Right ventricle myocardium superior (tissue), 1 donor: ENCODE measurements at places on chromosomes 3 and 15.
A peak's percentile ranks its signal among the peaks of the same experiment; 100 is the strongest.

GRCh38 chr15:80710635-80711554 lies 15.8 kb downstream of the ABHD17C start:
- DNase-seq: no peak

DNA sequence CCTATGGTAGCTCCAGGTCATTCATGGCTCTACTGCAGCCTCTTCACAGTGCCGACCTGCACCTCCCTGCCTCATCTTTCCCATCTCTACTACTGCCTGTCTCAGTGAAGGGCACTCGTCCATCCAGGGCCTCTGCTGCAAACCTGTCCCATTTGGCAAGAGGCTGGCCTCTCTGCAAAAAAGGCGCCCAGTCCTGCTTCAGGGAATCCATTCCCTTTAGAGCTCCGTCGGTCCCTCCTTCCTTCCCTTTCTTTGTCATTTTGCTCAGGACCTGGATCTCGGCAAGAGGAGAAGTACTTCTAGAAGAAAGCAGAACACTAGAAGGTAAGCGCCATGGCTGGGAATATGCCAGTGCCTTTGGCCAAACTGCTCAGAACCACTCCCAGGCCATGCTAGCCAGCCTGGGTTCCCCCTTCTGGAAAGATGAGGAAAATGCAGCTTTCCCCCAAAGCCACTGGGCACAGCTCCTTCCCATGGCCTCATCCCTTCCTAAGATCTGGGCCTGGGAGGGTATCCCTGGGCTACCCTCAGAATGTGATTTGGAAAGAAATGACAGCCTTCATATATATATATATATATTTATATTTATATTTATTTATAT lies 6.4 kb upstream of the ISL2 start:
- DNase-seq: peak; percentile 67

DNA sequence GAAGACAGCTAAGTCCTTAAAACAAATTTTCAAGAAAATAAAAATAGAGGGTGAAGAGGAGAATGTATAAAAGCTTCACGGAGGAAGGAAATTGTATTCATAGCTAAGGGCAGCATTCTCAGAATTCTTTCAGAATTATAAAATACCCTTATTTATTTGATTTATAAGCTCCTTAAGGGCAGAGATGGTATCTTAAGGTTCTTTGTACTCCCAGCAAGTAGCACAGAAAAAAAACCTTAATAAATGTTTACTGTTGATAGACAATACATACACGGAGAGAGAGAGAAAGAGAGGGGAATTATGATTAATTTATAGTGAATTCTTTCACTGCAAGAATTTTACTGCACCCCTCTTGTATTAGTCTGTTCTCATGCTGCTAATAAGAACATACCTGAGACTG lies 375.6 kb upstream of the CCDC54 start:
- no peak for DNase-seq

DNA sequence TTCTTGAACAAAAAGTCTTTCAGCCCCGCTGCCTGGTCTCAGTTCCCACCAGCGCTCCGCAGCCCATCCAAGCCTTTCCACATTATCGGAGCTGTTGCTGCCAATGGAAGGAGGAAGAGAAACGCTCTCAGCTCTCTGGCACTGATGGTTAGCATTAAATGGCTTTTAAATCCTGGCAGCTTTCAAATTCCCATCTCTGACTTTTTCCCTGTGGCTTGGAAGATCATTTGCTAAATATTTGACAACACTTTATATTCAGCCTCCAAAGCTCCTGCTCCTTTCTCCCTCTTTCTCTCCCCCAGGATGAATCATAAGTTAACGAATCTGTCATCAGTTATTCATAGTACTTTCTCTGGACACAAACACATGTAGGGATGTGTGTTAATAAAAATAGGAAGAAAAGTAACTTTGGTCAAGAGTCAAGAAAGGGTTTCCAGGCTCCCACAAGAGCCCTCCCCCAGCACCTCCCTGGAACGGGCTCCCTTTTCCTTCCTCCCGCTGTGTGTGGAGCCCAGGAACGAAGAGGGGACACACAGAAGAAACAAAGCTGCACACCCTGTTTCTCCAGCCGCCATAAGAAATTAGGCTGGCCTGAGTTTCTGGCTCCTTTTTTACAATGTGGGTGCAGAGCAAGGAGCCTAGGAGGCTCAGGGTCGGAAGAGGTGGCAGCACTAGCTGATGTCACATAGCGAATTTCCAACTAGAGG lies 47.6 kb upstream of the TSEN2 start:
- DNase-seq: no peak

DNA sequence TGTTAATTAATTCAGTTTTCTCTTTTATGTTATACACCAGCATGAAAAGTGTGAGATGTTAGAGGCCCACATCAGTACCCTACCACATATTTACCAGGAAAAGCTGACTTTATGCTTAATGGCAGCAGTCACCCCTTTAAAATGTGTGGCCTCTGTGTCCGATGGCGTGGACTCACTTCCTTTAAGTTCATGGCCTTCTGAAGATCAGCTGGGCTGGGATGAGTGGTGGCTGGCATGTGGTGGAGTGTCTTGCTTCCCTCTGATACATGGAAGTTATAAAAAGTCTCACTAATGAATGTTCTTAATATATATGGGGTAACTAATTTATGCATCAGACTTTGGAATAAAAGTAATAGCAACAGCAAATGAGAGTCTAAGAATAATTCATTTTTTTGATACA lies 32.1 kb downstream of the PPARG start:
- DNase-seq: no peak

DNA sequence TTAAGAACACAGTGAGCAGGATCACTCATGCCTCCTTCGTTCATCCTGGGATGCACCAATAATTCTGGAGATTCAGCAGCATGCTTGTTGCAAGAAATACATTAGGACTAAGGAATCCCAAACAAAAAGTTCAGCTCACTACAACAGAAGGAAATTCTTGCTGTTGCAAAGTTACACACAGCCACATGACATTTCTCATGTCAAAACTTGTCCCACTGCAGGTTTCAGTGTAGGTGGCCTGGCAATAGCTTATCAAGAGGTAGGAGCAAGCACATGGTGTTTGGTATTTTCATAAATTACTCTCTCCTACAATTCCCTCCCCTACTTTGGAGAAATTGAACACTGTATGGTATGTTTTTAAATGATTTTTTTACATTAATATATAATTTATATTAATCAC lies 399.6 kb upstream of the EPHA3 start:
- no peak for DNase-seq

GRCh38 chr3:189369636-189370035 lies 197.9 kb downstream of the TPRG1 start:
- DNase-seq: no peak

DNA sequence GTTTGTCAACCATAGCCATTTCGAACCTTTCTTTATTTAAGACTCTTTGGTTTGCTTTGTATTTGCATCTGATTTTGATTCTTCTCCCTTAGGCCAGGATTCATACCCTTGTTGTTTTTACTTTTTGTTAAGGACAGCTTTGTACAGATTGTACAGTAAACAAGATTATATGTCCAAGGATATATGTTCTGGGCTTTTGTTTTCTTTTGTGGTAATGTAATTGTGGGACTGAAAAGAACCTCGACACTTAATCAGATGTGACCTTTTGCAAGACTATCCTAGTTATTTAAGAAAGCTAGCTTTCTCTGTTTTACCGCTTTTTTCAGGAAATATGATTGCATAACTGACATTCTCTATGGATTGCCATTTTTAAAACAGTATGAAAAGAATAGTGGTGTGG lies 67.0 kb upstream of the SAMMSON start:
- DNase-seq: no peak

GRCh38 chr15:94327356-94327936 lies 96.1 kb downstream of the MCTP2 start:
- DNase-seq: no peak

DNA sequence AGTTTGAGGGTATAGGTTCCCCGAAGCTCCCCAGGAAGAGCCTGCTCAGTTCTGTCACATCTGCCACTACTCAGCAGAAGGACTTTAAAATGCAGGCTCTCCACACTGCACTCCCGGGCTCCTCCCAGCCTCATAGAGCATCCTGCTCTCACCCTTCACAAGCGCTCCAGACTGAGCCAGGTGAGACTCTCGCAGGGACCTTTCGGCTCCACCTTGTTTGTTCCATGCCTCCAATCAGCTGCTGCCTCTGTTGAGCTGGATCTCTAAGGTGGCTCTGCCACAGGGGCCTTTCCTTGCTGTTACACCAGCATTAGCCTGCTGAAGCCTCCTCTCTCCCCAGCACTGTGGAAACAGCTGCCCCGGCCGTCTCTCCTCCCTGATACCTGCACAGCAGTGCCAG lies 56.1 kb downstream of the SLCO3A1 start:
- DNase-seq: no peak

DNA sequence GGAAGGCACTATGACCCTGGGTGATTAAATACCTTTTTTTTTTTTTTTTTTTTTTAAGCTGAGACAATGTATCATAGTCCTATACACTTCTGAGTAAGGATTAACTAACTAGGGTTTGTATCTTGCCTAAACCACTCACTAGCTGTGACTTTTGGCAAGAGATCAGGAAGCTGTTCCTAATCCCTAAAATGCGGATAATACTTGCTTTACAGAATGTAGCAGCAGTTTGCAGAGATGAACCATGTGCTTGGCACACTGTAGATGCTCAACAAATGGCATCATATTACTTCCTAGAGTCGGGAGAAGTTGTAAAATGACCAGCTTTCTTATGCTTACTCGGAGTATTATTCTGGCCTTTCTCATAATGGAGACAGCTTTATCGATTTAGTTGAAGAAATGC lies 25.6 kb upstream of the PYGO1 start:
- no peak for DNase-seq

DNA sequence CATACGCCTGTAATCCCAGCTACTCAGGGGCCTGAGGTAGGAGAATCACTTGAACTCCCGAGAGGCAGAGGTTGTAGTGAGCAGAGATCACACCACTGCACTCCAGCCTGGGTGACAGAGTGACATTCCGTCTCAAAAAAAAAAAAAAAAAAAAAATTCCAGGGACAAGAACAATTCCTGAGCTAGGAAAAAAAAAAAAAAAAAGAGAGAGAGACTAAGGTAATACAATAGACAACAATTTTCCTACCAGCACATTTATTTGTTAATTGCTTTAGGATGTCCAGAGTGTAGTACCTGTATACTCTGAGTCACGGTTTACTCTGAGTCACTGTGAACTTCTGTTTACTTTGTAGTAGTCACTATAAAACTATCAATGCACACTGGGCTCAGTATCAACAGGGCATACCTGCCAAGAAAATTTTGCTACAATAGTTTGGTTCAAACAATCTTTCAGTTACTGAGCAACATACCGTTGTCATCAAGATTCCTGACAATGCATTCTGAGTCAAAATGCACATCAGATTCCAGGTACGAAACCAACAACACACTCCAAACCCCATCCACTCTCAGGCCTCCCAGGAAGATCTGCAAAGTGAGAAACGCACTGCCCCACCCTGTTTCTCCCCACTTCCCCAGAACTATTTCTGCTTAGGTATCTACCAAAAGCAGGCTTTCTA lies 28.3 kb downstream of the IGF2BP2 start:
- no peak for DNase-seq

DNA sequence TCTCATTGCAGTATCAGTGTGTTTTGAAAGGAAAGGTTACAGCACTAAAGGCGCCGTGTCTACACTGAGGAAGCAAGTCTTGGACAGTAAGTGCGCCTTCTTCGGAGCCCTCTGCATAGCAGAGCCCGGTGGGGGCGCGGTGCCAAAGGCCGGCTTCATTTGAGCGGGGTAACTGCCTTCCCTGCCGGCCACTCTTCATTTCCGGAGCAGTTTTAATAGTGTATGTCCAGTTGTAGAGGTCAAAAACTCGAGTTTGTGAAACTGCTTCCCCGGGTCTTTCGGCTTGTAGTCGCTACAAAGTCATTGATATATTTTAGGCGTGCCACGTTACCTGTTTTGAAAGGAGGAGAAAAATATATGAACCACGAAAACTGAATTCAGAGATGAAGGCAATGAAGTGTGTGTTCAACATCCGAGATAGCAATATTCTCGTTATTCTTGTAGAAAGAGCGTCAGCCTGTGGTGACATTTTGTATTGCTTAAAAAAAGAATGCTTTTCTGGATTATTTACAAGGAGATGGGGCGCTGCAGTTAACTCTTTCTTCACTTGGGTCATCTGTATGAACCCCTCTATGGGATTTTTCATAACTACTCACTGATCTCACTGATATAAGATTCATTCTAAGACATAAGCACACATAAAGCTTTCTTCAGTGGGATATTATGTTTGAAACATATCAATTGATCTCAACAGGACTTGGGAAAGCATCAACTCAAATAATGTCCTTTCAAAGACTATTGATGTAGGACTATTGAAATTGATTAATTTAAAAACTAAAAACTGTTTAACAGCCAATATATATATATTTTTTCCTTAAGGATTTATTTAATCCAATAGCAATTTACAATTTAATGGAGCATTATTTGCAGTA lies 3.0 kb downstream of the ALCAM start:
- DNase-seq: peak; percentile 84

- no peak for DNase-seq
Measured at GRCh38 chr15:70151462-70151861, 53.7 kb upstream of the TLE3 start.

DNA sequence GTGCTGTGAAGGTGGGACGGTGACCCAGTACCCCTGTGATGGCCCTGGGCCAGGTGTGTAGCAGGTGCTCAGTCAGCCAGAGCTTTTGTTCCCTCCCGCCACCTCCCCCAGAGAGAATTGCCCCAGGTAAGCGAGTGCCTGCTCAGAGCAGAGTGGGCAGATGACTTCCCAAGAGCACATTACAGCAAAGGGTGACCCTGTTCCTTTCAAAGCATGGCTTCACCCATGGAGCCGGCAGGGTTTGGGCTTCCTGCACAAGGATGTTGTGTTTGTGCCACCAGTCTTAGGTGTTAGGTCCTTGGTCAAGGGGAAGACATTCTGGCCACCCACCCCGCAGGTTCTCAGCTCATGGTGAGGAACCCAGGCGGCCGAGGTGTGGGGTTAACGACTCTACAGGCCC lies 30.7 kb downstream of the SLC6A6 start:
- DNase-seq: no peak

DNA sequence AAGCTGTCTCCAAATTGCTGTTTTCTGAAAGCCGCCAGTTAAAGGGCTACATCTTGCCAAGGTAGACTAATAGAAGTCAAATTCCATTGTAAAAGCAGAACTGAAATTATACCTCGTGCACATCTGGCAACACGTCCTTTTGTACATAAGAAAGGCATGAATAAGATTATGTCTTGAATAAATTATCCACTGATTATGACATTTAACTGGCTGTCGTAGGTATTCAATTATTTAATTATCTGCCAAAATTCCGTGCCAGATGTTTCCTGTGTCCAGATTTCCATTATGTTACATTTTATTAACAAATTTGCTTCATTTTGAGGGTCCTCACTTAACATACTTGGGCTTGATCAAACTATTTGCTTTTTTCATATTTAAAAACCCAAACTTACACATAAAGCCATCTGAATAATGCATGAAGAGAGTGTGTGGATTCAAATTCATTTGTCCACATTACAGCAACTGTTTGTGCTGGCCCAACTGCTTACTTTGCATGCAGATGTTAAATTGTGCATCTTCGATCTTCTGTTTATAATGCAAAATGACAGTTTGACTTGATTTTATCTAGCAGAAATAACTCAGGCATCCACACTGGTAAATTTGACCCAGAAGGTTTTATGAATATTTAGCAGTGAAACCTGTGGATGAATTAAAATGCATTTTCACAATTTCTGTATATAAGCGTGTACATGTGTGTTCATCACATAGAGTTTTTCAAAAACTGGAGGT lies 701.5 kb downstream of the ZNF385D start:
- no peak for DNase-seq
